WTC11 (cell line): ENCODE measurements at places on chromosomes 5 and 9. TPM values are rescaled to one million over a fixed set of nuclear protein-coding genes. Genes with fewer than 3 reads are reported as not detected.

DNA sequence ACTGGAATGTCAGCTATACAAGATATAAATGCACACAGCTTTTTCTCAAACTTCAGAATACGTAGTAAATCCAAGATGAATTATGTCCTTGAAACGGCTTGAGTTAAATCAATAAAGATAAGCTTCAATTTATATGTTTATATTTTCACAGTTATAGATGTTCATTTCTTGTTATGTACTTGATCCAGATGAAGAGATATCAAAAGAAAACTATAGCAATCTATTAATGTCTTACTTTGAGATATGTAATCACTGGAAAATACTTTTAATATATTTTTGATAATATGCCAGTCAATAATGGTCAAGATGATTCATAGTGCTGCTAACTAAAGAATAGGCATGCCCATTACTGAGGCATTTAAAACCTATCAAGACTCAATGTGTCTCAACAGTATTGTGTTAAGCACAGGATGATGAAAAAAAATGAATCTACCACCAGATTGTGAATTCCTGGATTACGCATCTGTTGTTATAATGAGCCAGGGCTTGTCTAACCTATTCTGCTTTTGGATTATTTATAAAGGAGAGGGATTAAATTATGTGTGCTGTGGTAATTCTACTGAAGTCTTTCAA, 372.6 kb upstream of the PRR16 start:
- no peak for DNase-seq

- no peak for DNase-seq
Observed at GRCh38 chr5:9562141-9562540, 16.3 kb upstream of the SEMA5A start.

- no peak for DNase-seq
Observed at GRCh38 chr5:135241536-135241935, 157.5 kb downstream of the MACROH2A1 start.

DNA sequence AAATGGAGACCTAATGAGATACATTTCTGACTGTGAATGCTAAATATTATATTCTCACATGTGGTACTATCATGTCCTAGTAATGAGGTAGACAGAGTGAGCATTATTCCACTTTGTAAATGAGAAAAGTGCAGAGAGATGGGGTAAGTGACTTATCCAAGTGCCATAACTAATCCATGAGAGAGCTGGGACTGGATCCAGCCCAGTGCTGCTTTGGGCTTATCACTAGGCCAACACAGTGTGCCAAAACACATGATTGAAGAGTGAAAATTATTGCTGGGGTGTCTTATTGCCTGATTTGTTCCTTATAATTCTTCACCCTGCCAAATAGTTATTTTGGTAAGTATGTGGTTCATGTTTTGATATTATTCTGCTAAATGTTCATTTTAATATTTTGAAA, 442.2 kb upstream of the GRAMD2B start:
- no peak for DNase-seq

DNA sequence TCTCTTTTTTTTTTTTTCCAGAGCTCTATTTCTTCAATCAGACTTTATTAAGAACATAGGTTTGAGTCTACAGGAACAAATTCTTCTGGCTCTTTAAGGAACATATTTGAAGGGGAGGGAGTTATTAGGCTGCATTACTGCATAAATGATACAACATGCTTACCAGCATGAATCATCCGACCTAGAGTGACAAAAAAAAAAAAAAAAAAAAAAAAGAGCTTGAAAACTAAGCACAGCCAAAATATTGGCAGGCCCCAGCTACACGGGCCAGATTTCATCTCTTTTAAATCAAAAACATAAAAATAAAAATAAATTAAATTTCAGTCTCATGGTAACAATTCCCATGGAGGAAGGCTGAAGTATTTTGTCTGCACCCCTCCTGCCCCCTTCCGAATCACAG, 26.3 kb downstream of the MSX2 start:
- no peak for DNase-seq

DNA sequence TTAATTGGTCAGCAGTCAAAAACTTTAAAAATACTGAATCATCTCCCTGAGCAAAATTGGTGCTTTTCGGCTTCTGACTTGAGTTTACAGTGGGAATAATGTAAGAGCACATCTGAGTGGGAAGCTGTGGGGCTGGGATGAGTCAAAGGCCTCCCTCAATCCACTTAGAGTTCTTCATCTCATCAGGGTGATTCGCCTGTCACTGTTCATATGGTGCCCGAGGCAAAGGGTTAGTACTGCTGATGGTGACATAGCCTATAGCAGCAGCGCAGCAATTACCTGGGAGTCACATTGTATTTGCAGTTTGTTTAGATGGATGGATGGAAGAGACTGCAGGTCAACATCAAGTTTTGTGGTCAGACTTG, 113.8 kb upstream of the ZNF608 start:
- DNase-seq, result no peak

GRCh38 chr5:136769900-136770684, 404.7 kb upstream of the TRPC7 start:
- peak; percentile 85 for DNase-seq

- DNase-seq, result no peak
Observed at GRCh38 chr5:32504989-32505596, 60.6 kb upstream of the ZFR start.

- no peak for DNase-seq
Observed at GRCh38 chr5:58072300-58072965, 387.5 kb downstream of the PLK2 start.

- no peak for DNase-seq
Observed at GRCh38 chr9:11701706-11702105, 991.5 kb upstream of the TYRP1 start.

GRCh38 chr9:3468421-3469205, 57.2 kb downstream of the RFX3 start:
- DNase-seq, result no peak

- no peak for DNase-seq
Observed at GRCh38 chr5:51829691-51830090, 446.4 kb downstream of the ISL1 start.

- DNase-seq, result no peak
Observed at GRCh38 chr5:66503203-66503789, 92.9 kb upstream of the MAST4 start.

DNA sequence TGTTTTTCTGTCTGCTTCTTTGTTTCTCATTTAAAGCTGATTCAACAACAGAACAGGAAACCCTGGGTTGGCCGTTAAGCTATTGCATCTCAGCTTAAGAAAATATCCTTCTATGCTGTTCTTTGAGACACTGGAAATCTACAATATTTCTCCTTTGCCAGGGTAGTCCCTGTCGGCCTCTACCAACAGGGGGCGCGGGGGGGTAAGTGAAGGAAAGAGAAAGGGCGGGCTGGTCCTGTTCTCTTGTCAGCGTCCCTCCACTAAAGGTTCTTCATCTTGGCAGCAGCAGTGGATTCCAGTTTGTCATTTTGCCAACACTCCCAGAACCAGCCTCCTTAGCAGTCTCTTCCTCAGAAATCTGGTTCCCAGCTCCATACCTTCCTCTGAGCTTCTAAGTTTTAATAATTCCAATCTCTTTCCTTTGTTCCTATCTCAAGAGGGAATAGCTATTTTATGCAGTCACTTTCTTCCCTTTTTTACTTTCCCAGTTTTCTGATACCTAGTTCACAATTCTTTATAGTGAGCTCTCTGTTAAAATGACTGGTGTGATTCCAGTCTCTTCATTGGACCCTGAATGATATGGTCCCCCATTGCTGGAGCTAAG, 222.3 kb downstream of the GLIS3 start:
- peak; percentile 85 for DNase-seq

GRCh38 chr5:17276445-17276844, 59.0 kb downstream of the BASP1 start:
- no peak for DNase-seq

DNA sequence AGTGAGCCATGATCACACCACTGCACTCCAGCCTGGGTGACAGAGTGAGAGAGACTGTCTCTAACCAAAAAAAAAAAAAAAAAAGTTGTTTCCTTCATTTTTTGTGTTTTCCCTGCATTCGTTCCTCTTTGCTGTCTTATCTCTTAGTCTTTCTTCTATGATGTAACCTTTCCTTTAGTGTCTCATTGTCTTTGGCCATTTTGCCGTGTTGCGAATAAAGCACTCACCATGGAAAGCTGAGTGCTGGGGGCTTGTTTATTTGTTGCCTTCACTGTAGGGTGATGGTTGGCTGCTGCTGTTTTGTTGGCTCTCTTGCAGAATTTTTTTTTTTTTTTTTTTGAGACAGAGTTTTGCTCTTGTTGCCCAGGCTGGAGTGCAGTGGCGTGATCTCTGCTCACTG, 7.7 kb downstream of the EHMT1 start:
- DNase-seq, result no peak

- no peak for DNase-seq
Observed at GRCh38 chr5:31481531-31482165, 50.2 kb downstream of the DROSHA start.

GRCh38 chr9:127482662-127483061, 31.4 kb downstream of the LRSAM1 start:
- no peak for DNase-seq

DNA sequence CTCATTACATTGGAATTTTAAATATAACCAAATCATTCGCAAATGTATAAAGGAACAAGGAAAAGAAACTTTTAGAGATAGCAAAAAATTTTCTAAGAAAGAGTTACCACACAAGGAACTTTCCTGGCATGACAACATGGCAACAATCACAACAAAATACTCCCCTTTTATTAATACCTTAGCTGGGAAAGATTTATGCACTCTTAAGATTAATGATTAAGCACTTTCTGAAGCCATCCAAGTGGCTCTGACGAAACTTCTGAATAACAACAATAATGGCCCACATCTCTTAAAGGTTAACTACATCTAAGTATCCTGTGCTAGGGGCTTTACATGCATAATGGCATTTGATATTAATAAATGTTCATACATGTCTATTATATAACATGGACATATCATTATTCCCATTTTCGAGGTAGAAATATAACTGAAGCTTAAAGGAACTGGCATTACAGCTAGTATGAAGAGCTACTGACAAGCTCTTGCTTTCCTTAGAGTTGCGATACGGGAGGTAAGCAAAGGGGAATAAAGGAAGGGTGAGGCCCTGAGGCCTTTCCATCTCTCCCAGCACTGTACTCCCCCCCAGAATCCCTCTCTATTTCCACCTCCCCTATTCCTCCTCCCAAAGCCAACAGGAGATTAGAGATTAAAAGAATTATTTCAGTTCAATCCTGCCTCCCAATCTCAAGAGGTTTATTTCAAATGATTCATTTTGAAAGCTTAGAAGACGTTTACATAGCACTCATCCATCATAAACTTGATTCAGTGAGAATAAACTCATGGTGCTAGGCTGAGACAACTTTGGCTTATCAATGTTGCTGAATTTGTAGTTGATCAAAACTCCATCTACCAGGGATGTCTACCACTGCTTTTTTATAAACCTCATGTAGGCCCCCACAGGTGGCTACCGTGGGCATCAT, 9.6 kb downstream of the MTMR12 start:
- DNase-seq, result no peak

DNA sequence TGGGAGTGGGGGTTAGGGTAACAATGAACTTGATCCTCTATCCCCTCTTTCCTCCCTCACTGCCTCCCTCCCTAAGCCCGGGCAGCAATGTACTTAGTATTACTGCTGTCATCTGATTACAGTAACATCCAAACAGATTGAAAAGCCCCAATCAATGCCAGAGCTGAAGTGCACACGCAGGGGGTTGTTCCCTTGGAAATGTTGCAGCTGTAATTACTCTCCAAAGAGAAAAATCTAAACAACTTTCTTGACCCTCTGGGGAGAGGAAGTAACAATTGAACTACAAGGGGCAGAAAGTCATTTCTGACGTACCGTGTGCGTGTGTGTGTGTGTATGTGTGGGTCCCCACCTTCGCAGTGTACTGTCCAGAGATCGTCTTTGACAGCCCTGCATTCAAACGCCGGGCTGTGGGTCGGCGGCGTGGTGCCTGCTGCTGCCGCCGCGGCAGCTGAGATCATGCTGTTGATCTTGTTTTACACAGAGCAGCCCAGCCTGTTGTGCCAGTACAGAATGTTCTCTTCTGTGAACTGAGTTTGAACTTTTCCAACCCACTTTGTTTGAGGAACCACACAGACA, 66.0 kb upstream of the KLF9 start:
- DNase-seq, result no peak

DNA sequence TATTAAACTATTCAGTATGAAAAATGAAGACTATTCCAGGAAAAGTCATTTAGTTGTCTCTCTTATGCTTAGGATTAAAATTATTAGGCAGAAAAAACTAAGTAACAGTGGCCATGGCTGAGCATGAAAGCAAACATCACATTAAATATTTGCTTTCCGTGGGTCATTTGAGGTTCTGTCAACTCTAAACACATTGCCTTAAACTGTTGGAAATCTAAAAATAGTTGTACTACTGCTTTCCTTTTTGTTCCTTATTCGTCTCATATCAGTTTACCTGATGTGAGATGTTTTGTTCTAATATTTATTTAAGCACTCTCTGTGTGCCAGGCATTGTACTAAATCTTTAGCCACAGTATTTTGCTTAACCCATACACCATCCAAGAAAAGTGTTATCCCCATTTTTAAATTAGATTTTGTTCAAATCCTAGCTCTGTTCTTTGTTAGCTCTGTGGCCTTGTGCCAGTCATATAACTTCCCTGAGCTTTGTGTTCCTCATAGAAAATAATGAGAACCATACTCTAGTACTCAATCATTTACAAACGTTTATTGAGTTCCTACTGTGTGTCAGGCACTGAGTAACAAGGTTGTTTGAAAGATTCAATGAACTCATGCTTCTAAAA, 18.7 kb upstream of the ZNF608 start:
- DNase-seq, result no peak

- no peak for DNase-seq
Observed at GRCh38 chr5:18745042-18745987, 1111.1 kb downstream of the TAF11L14 start.

DNA sequence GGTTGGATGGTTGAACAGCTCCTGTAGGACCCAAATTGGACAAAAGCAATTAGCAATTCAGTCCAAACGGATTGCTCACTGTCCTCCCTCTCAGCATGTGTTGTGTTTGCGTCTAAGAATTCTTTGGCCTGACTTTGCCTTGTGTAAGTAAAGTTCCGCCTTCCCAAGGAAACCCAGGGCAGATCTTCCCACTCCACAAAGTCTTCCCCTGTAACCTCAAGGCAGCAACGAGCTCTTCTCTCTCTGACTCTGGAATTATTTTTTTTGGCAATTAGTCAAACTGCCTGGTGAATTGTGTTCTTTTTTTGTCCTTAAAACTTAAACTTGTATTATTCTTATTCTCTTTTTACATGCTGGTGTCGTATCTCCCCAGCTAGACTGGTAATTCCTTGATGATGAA, 20.7 kb upstream of the BASP1 start:
- DNase-seq, result no peak

GRCh38 chr5:146799671-146800070, 78.9 kb downstream of the PPP2R2B start:
- DNase-seq, result no peak

GLRA1 gene
- not detected in 3 replicates for total RNA-seq

GALNT12 gene
- 19.3 to 24.7 TPM (median 23.7 TPM) in 3 replicates for total RNA-seq

PCDHA2 gene
- 2.0 to 2.4 TPM (median 2.1 TPM) in 3 replicates for total RNA-seq

FOXD4 gene
- total RNA-seq, result 0.13 to 0.25 TPM (median 0.21 TPM) in 3 replicates

MARCHF11 gene
- total RNA-seq, result 2.9 to 3.8 TPM (median 3.1 TPM) in 3 replicates

PCDHB5 gene
- total RNA-seq, result 6.8 to 12.5 TPM (median 8.5 TPM) in 3 replicates

PFN3 gene
- total RNA-seq, result 0.48 TPM in 1 of 3 replicates, not detected in the others

SSBP2 gene
- 24.9 to 29.7 TPM (median 27.8 TPM) in 3 replicates for total RNA-seq

SPOUT1 gene
- total RNA-seq, result 76.8 to 79.3 TPM (median 77.5 TPM) in 3 replicates

MYMK gene
- total RNA-seq, result 0.34 TPM in 1 of 3 replicates, not detected in the others
